Stimulated activated CD4-positive, alpha-beta T cell treated with anti-CD3 and anti-CD28 coated beads, Interleukin-15, amount 100 ng/mL, for 1 hour (primary cell): ENCODE measurements at places on chromosomes 4 and X.
A peak's percentile ranks its signal among the peaks of the same experiment; 100 is the strongest.

DNA sequence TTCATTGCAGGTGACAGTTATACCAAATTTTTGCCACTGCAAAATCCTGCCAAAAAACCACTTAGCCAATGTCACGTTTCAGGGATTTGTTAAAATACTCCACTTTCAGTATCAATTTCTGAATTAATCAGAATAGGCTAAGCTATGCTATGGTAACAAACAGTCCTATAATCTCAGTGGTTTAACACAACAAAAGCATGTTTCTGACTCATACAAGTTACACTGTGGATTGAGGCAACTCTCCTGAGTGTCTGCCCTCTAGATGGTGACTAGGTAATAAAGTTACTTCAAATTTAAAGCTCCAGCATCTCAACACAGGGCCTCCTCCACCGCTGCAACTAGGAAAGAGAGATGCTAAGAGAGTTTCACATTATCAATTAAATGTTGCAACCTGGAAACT lies 23.0 kb upstream of the RADX start:
- no peak for DNase-seq

GRCh38 chrX:6226596-6227452 lies 1.8 kb downstream of the NLGN4X start:
- DNase-seq, result no peak

GRCh38 chrX:75883446-75883845 lies 98.4 kb upstream of the MAGEE2 start:
- no peak for DNase-seq

- DNase-seq, result no peak
Measured at GRCh38 chr4:1903035-1903434, 31.8 kb downstream of the NSD2 start.

- DNase-seq, result no peak
Measured at GRCh38 chr4:40212674-40213527, 16.1 kb downstream of the RHOH start.

DNA sequence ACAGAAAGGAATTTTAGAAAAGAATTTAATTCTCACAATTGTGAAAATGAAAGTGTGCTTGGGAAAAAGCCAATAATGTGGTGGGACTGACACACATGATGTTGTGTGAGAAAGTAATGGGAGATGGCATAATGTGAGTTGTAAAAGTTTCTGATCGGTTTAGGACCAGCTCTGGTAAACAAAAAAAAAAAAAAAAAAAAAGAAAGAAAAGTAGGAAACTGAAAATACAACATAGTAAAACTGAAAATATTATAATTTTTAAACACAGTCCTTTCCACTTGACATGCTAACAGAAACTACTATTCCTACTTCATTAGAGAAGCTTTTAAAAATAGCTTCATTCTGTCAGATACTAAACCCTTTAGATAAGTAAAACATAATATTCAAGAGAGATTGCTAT lies 28.2 kb downstream of the RAP1GDS1 start:
- DNase-seq, result no peak

GRCh38 chr4:4333265-4333706 lies 43.2 kb downstream of the ZBTB49 start:
- DNase-seq, result no peak

DNA sequence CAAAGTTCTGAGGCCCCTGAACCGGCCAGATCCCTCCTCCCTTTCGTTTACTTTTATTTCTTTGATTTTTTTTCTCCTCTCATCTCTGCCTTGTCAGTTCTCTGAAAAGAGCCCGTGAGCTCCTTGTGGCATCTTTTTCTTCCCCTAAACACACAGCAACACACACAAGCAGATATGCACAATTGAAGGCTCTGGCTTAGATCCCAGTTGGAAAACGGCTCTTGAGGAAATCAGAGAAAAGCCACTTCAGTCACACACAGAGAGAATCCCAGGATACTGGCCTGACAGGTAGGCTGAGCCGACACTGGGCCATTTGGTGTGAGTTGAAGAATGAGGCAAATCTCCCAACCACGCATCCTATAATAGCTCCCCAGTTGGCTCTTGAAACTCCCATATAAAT lies 12.9 kb downstream of the DIPK2B start:
- DNase-seq, result no peak

GRCh38 chr4:154719087-154719486 lies 24.7 kb upstream of the LRAT start:
- DNase-seq, result no peak

GRCh38 chr4:182289809-182290208 lies 46.6 kb downstream of the TENM3 start:
- DNase-seq, result no peak

DNA sequence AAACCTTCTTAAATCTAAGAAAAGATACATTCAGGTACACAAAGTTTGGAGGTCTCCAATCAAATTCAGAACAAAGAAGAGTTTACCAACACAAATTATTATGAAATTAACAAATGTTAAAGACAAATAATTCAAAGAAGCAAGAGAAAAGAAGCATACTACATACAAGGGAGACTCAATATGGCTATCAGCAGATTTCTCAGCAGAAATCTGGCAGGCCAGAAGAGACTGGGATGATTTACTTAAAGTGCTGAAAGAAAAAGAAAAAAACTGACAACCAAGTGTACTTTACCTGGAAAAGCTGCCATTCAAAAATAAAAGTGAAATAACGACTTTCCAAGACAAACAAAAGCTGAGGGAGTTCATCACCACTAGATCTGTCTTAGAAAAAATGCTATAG lies 64.4 kb upstream of the HTR2C start:
- no peak for DNase-seq

DNA sequence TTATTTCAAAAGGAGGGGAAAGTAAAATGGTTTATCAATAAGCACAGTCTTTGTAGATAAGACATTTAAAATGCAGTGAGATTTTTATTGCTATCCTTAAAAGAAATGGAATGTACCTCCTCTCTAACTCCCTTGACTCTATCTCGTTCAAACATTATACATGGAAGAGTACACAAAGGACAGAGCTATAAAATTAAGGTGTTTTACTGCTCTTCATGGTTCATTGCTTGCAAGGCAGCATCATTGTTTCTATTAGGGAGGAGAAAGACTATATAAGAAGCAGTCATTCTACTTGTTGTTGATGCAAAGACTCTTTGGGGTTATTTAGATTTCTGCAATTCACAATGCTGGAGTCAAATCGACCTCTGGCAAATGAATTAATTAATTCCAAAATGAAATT lies 380.2 kb upstream of the NDST3 start:
- DNase-seq, result no peak

DNA sequence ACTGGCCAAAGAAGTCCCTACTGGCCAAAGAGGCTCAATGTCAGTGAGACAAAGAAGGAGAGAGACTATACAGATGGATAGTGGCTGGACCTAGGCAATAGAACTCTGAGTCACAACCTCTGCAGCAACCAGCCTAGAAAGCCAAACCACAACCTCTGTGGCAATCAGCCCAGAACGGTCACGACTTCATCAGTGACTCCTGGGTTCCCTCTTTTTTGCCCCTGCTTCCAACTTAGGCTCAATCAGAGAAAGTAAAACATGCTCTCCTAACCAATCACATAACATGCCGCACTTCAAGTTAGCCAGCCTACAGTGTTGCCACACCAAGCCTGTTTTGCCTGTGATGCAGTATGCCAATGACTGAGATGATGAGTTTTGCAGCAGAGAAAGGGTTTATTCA lies 203.4 kb downstream of the ANAPC10 start:
- no peak for DNase-seq

GRCh38 chr4:185950891-185951290 lies 118.1 kb upstream of the TLR3 start:
- DNase-seq, result no peak

DNA sequence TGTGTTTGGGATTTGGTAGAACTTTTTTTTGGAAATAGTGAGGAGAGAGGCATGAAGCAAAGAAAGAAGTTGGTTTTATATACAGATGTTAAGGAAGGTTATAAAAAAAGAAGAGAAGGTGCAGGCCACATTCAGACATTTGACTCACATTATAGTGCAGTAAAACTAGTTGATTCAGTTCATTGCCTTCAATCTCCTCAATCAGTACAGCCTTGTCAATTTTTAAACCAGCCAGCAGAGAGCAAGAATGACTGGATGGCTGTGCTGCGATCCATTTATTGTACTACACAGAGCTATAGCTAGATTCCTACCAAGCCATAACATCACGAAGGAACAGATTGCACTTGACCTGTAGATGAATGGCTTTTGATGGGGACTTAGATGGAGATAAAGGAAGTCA lies 79.7 kb upstream of the LSM6 start:
- DNase-seq, result no peak

DNA sequence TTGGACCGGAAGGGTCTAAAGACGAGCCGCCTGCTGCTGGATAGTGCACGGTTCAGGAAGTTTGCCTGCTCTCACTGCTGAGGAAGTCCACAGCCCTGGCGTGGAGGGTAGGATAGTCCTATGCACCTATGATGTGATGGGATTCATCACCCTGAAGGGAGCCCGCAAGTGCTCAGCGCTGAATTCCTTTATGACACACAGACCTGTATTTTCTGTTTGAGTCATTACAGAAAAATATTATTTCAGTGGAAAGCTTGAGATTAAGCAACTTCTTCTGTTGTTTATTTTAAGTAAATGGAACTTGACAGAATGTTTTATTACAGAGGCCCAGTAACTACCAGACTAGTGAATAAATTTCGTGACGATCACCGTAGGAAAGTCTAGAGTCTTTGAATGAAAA lies 123.2 kb downstream of the TRIML1 start:
- DNase-seq, result no peak

DNA sequence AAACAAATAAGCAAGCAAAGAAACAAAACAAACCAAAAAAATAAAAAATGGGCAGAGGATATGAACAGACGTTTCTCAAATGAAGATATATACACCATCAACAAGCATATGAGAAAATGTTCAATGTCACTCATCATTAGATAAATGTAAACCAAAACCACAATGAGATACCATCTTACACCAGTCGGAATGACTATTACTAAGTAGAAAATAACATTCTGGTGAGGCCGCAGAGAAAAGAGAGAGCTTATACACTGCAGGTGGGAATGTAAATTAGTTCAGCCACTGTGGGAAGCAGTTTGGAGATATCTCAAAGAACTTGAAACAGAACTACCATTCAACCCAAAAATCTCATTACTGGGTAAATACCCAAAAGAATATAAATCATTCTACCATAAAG lies 321.0 kb upstream of the SLIT2 start:
- no peak for DNase-seq

- no peak for DNase-seq
Measured at GRCh38 chr4:80182237-80182866, 15.0 kb upstream of the PRDM8 start.

- no peak for DNase-seq
Measured at GRCh38 chr4:113496698-113497097, 264.8 kb downstream of the CAMK2D start.

- DNase-seq, result no peak
Measured at GRCh38 chrX:19448077-19448476, 67.2 kb downstream of the MAP3K15 start.

GRCh38 chr4:122992057-122992456 lies 69.7 kb upstream of the NUDT6 start:
- no peak for DNase-seq

- peak; percentile 23 for DNase-seq
Measured at GRCh38 chr4:140152751-140153418, 1.1 kb downstream of the MAML3 start.

- DNase-seq, result no peak
Measured at GRCh38 chr4:141899541-141899940, 263.2 kb downstream of the IL15 start.

DNA sequence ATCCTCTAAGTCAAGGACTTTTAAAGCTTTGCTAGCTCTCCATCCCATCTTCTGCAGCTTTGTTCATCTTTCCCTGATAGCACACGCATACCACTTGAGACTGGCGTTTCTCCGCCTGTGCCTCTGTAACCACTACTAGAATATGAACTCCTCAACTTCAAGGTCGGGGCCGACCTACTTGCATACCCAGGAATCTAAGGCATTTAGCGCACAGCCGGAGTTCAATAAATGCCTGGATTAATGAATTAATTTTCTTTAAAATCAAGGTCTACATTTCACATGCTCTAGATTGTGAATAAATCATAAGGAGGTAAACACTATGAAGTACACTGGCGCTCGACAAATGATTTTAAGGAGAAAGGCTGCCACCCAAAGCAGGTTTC lies 89.3 kb downstream of the HNRNPD start:
- DNase-seq, result no peak

DNA sequence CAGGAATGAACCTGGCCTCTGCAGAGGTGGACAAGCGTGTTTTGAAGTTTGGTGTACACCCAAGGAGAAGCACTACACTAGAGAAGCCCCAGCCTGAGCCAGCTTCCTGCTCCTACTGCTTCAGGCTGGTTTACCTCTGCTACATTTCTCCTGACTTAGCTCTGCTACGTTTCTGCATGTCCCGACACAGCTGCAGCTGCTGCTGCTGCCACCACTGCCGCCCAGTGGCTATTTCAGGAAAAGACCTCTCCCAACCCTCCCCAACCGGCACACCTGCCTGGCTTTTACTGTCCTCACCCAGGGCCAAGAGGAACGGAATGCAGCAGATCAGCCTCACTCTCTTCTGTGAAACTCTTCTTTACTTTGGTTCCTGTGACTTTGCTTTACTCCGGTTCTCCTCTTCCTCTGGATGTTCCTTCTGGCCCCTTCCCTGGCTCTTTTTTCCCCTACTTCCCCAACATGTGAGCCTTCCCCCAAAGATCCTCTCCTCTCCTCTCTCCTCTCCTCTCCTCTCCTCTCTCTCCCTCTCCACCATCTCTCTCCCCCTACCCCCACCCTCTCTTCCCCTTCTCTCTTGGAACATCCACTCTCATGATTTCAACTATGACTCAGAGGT lies 3.1 kb upstream of the P2RY4 start:
- DNase-seq, result no peak

DNA sequence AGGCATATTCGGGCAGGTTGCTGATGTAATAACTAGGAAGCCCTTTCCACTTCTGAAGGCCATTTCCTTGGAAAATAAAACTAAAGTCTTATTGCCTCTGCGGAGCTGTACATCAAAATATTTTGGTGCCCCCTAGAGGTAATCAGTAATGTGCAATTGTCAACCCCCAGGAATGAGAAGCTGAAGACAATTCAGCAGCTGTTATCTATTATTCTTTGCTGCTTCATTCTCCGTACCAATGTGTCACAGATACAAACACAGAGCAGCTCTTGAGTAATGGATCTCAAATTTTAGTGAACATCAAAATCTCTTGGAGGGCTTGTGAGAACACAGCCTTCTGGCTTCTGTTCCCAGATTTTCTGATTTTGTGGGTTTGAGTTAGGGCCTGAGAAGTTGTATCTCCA lies 3.5 kb upstream of the SLIT2 start:
- DNase-seq, result no peak

DNA sequence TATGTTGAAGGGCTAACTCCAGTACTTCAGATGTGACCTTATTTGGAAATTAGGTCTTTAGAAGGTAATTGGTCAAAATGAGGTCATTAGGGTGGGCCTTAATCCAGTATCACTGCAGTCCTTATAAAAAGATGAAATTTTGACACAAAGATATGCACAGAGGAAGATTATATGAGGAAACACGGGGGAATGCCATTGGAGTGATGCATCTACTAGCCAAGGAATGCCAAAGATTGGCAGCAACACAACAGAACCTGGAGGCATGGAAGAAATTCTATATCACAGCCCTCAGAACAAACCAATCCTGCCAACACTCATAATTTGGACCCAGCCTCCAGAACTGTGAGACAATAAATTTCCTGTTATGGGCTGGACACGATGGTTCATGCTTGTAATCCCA lies 17.6 kb downstream of the TRIM61 start:
- no peak for DNase-seq
